ENCODE measurements at places on chromosomes 12 and 14.

- peak; percentile 12 for DNase-seq
These were observed 14.6 kb downstream of the RAPGEF3 start for GRCh38 chr12:47744005-47744651.

DNA sequence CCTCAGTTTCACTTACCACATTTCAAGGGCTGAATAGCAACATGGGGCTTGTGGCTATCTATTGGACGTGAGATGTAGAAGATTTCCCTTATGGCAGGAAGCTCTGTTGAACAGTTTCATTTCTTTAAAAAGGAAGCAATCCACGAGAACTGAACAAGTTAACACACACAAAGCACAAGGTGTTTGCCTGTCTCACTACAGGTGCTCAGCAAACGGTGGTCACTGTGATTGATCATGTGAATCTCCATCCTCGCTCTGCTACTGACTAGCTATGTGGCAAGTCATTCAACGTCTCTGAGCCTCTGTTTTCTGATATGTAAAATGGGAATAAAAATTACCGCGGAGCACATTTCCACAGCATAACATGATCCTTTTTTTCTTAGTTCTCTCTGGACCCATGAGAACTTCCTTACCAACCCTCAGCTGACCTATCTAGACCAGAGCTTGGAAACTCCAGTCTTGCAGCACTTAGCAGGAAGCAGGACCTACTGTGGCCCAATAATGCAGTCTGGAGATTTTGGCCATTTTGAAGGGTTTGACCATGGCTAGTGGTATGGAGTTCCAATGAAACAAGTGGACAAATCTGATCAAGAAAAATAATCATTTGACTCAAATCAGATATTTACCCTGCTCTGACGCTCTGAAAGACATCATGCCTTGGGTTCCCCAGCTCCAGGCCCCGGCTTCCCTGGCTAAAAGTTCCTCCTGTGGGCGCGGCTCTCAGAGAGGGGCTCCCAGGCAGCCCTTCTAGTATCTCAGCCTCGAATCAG is 278.8 kb downstream of the ZFP36L1 start:
- DNase-seq, result no peak

DNA sequence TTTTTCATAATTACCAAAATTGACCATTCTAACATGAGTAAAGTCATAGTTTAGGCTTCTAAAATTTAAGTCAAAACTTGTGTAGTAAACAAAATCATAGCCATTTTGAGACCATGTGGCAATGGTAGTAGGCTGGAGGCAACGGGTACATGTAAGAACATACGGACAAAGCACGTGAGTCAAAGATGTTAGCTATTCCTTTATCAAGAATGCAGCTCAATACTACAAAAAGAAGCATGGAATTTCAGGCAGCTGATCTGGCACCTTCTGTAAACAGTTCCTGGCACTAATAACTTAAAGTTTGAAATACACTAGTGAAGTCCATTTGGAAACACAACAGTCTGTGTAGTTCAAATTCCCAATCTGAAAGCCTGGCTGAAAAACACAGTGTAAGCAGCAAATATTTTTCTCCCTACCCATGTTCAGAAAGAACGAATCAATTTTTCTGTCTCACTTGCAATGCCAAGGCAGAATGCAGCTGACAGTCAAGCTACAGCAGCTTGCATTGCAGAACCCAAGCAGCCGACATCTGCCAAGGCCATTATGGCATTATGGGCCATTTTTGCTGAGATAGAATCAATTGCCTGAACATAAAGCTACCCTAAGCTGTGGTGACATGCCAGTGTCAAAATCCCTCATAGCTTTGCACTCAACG is 29.3 kb downstream of the MYF5 start:
- DNase-seq, result no peak

DNA sequence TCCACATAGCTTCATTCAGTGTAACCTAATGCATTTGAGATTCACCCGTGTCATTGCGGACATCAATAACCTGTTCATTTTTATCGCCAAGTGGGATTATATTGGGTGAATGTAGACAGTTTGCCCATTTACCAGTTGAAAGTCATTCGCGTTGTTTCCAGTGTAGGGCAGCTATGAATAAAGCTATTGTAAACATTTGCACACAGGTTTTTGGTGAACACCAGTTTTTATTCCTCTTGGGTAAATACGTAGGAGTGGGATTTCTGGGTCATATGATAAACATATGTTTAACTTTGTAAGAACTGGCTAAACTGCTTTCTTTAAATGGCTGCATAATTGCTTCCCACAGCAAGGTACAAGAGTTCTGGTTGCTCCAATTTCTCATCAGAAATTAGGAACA is 33.6 kb downstream of the C14orf132 start:
- DNase-seq, result no peak

DNA sequence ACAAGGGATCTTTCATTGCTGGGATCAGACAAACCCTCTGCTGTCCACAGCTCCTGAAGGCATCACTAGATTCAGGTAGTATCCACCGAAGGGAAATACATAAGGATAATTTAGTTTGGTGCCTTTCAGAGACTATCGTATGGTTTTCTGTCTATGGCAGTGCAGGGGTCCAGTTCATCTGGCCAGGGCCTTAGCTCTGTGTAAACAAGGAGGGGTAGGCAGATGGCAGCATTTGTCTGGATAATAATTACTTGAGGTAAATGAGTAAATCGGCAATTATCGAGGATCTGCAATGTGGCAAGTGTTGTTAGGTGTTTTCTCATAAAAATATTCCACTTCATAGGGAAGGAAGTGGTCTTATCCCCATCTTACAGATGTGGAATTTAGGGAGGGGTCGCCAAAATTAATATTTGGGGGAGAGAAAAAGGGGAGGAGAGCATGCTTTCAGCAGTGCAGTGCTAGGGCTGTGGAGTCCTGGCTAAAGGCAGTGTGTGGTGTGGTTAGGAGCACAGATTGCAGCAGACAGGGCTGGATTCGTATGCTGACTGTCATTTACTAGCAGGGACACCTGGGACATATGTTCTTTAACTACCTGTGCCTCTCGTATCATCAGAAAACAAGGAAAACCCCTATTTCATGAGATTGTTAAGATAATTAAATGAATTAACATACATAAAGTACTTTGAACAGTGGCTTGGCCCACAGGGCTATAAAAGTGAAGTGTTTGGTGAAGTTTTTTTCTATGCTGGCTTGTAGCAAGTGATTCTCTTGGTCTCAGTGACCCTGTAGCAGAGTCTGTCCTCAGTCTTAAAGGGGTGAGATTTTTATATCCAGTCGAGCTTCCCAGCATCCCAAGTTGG is 27.1 kb downstream of the RASSF8 start:
- no peak for DNase-seq

- DNase-seq, result no peak
These were observed 142.1 kb downstream of the DYRK2 start for GRCh38 chr12:67790660-67791059.

GRCh38 chr12:105961821-105962671 is 176.7 kb downstream of the NUAK1 start:
- DNase-seq, result no peak
